Activated gamma-delta T cell treated with Interleukin-2 at 50 U/mL for 16 hours (primary cell): ENCODE measurements at places on chromosomes 7 and 10.

- DNase-seq = no peak
Measured at GRCh38 chr10:121631365-121632029, 33.3 kb upstream of the FGFR2 start.

DNA sequence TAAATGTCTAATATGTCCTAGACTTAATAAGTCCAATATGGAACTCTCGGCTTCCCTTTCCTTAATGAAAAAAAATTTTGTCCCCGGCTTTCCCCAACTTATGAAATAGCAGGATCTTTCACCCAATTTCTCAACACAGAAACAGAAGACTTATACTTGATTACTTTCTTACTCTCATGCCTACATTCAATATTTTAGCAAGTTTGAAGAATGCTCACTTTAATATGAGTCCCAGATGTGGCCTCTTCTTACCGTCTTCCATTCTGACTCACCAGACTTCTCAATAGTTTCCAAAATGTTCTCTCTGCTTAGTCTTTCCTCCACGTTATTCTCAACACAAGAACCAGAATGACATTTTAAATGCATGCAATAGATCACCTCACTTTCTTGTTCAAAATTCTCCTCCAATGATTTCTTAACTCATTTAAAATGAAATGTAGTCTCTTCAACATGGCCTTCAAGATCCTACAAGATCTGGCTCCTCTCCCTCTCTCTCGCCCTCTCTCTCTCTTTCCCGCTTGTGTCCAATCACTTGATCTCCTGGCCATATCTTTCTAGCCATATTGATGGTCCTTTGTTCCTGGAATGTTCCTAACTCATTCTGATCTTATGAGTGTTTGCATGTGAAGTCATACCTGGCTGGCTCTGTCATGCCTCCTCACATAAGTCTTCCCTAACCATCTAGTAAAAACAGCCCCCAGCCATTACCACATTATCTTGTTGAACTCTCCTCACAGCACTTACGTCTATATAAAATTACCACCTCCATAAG is 119.7 kb upstream of the FAM3C start:
- no peak for DNase-seq

- no peak for DNase-seq
Measured at GRCh38 chr7:40483630-40484029, 348.8 kb downstream of the SUGCT start.

GRCh38 chr10:35913628-35914027 is 271.5 kb upstream of the FZD8 start:
- DNase-seq = no peak

- DNase-seq = peak; percentile 4
Measured at GRCh38 chr10:46555713-46556514, 544 bp downstream of the GPRIN2 start.

- DNase-seq = no peak
Measured at GRCh38 chr10:124416733-124417132, 2.0 kb downstream of the OAT start.

DNA sequence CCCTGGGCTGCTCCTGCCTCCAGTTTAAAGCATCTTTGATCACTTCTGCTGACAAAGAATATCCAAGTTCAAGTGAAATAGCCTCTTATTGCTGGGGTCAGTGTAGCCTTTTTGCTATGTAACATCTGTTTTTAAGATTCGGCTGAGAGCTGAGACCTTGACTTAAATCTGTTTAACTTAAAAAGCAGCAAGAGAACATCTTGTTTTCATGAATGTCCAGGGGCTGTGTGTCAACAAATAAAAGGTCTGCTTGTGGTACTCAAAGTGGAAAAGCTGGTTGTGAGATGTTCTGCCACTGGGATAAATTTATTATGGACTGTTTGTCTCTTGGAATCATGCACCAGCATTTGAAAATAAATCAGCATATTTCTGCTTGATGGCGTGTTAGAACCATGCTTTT is 73.2 kb downstream of the CALD1 start:
- no peak for DNase-seq

DNA sequence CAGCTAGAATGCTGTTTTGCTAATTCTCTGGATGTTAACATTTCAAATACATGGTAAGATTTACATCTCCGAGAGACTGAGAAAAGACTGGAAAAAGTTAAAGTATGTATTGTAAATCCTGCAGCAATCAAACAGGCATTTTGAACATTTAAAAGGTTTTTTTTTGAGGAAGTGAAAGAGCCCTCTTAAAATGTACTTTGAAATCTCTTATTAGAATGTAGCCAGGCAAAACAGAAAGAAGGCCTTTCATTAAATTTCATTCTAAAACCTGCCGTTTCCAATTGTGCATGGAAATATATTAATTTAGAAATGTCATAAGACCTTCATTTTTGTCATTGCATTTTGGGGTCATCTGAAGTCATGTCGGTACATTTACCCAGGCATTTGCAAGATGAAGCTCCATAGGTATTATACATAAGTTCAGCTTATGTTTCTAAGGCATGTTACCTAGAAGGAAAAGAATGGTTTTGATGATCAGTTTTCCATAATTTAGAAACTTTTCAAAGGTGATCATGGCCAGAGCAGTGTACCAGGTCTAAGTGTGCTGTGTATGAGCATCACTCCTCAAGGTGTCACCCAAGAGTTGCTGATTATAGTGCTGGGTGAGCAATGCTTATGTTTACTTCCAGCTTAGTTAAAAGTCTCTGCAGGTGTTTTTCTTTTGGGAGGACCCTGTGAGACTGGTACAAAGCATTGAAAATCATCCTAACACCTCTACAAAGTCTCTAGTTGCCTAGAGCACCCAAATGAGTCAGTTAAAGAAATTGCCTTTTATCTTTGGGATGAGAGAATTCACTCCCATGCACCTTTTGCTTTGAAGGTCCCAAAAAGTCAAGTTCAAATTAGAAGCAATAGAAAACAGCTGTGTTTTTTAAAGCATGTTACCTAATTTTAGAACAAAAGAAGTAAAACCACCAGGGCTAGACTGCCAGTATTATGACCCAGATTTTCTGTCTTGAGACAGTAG is 7.1 kb downstream of the ZNF736 start:
- no peak for DNase-seq

DNA sequence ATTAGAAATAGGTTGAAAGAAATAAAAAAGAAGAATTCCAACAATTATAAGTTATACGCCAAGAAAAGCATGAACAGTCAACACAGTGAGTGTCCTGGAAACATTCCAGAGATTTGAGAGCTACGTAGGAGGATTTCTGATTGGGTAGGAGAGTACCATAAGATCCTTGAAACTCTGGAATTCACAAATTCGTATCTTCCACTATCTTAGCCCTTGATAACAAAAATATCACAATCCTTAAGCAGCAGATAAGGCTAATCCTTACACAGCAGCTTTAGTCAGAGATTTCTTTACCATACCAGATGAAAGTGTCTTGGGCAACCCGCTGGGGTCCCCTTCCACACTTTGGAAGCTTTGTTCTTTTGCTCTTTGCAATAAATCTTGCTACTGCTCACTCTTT is 8.2 kb downstream of the TPK1 start:
- DNase-seq = no peak

DNA sequence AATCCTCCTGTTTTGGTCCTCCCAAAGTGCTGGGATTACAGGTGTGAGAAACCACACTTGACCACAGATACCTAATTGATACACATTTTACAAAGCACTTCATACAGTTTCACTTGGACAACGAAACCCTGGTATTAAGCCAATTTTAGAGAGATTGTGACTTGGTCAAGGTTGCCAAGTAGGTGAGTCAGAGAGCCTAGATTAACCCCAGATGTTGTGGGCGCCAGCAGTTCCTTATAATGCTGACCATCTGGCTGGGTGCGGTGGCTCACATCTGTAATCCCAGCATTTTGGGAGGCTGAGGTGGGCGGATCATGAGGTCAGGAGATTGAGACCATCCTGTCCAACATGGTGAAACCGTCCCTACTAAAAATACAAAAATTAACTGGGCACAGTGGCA is 4.9 kb upstream of the PHKG1 start:
- no peak for DNase-seq

DNA sequence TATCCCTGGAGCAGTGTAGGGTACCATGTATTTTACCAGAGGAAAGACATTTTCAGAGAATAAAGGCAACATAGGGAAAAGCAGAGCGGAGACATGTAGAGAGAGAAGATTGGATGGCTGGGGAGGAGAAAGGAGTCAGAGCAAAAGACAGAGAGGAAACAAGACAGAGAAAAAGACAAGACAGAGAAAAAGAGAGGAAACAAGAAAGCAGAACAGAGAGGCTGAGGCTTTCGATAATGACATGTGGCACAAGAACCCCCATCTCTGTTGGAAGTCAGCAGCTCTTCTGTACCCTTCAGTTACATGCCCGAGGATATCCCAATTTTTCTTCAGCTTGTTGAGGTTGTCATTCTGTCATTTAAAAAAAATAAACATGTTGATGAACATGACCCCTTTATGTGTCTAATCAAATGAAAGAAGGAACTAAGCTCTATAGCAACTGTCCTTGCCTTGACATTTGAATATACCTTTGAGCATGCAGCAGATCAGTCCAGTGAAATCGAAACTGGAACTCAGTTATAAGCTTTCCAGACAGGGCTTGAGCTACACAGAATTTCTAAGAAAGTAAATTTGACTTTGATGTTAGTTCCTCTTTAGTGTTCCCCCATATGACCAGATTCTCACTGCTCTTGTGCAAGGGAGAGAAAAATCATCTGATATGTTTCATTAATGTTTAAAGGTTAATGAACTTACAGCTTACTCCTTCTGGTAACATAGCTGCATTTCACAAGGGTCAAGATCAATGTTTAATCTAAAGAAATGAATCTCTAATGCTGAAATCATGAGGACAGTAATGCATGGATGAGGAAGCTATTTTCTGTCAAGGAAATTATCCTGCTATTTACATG is 75.1 kb upstream of the SP4 start:
- no peak for DNase-seq

- DNase-seq = no peak
Measured at GRCh38 chr10:15760681-15761080, 41.0 kb upstream of the ITGA8 start.

GRCh38 chr10:110437761-110438341 is 59.9 kb upstream of the DUSP5 start:
- no peak for DNase-seq

DNA sequence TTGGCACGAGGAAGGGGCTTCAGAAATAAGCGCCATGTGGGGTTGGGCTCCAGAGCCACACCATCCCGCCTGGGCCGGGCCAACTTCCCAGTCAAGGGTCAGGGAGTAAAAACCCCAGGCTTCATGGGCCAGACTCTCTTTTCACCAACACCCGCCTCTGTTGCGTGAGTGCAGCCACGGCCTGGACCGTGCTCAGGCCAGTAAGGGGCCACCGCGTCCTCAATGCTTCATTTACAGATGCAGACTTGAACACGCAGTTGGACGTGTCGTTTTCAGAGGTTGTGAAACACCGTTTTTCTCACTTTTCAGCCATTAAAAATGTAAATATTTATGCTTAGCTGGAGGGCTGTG is 161.0 kb downstream of the WDR37 start:
- DNase-seq = no peak

DNA sequence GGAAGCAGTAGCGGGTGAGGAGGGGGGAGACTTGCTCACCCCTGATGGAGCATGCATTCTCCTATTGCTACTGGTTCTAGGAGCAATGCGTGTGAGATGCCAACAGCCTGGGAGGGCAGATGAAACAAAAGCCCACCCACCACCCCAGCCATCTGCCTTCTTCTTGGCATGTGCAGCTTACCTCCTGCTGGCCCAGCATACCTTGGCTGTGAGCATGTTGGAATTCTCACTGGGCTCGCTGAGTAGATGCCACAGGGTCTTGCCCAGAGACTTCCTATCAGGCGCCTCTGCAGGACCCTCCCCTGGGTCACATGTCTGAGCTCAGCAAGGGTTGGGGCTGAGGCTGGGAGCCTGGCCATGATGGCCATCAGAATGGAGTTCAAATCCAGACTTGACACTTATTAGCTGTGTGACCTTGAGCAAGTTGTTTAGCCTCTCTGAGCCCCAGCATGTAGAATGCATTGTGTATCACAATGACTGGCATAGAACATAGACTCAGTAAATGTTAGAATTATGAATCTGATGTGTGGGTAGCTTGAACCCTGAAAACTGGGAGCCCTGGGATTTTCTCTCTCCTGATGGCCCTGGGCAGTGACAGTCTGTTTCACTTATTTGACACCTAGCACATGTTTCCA is 38.2 kb downstream of the CDH23 start:
- no peak for DNase-seq

GRCh38 chr10:1638889-1639419 is 98.4 kb downstream of the ADARB2 start:
- DNase-seq = no peak

DNA sequence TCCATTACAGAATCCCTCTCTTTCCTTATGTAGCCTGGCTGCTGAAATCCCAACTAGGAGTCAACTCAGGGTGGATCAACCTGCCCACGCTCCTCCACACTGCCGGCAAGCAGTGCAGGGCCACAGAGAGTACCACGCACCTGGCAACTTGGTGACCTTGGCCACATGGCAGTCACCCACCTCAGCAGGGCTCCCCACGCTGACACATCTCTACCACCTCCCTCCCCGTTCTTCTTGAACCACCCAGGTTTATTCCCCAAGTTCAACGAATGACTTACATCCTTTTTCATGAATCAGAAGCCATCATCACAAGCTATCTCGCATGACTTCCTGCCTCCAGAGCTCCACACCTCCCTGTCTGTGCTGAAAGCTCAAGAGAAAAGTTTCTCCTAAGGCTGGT is 153.4 kb downstream of the GRID1 start:
- DNase-seq = no peak

DNA sequence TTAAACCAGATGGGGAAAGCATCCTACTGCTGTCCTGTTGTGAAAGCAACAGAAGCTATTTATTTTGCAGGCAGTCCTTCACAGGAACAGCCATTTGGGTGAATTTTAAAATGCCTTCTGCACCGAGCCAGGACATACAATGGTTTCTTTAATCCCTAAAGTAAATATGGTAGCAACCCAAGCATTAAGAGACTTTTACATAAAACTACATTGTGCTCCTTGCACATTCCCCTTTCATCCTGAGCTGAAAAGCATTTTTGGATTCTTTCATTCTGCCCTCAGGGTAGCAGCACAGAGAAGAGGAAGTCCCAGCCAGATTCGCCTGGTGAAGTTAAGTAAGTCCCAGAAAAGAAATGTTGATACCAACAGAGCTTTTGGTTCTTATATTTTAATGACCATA is 84.0 kb upstream of the FAM3C start:
- DNase-seq = no peak
